T-helper 17 cell (primary cell): ENCODE measurements at places on chromosomes 3 and 15. TPM values are rescaled to one million over a fixed set of nuclear protein-coding genes. Genes with fewer than 3 reads are reported as not detected.

The ZDHHC19 gene
- total RNA-seq = not detected

The FAM98B gene
- 19.6 TPM for total RNA-seq

DNA sequence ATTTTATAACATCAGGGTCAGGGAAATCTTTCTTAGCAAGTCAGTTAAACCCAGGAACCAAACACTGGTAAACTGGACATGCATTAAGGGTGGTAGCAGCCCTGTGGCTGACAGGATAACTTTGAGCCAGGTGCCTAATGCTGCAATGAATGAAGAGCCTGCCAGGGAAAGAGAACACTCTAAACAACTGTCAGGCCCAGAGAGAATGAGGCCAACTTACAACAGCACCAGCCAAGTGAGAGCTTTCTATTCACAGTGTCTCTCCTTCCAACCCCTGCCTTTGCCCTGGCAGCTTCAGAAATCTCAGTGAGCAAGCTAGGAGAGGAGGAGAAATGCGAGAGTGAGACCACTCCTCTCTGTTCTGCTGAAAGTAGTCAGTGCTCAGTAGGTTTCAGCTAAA lies 50.4 kb upstream of the ATP2C1 start:
- H3K4me1 ChIP-seq = peaks cover 5% of the 10 kb centered on the region
- no peaks in the 10 kb centered on the region for H3K36me3 ChIP-seq
- no peak for DNase-seq
- peak overlapping the region; percentile 24 for H3K27ac ChIP-seq
- H3K27me3 ChIP-seq = peaks cover 10% of the 10 kb centered on the region
- H3K4me3 ChIP-seq = no peak overlapping the region

DNA sequence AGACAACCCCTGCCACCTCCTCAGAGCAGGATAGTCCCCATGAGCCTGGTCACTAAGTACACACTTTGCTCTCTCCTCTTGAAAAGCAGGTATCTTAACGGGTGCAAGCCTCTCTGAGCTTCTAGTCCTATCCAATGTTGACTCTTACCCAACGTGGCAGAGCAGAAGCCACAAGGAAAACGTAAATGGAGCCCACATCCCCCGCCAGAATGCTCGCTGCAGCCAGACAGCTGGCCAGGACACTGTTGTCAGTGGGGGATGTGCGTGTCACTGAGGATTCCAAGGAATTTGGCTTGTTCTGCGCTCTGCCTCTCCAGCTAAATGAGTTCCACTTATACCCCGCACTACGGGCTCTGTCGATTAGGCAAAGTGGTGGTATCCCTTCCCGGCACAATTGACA lies 67.8 kb upstream of the IGF1R start:
- peaks cover 47% of the 10 kb centered on the region for H3K27me3 ChIP-seq
- no peaks in the 10 kb centered on the region for H3K4me1 ChIP-seq
- DNase-seq = no peak
- no peak overlapping the region for H3K4me3 ChIP-seq
- H3K27ac ChIP-seq = no peak overlapping the region
- H3K36me3 ChIP-seq = no peaks in the 10 kb centered on the region

DNA sequence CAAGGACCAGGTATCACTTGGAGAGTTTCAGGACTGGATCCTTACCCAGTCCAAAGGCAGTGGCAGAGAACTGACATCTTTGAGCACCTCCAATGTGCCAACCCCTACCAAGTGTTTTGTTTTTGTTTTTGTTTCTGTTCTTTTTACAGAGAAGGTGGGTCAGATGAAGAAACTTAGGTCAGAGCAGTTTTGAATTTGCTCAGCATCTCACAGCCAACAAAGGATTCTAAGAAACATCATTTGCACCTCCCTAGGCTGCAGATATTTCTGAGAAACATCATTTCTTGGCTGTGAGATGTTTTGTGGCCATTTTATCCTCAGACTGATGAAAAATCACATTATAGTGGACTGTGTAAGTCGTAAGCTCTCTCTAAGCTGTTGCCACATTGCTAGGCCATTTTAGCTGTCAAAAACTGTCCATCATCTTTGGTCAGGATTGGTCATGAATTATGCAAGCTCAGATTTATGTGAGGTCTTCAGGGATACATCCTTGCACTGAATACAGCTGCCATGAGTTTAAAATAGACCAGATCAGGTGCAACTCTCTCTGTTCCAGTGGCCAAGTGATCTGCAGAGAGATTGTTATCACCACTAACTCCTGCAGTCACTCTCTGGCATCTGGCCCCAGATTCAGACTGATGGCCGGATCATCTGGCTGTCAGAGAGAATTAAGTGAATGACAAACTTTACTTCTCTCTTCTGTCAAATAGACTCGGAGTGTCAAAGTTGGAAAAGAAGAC lies 341.5 kb downstream of the EPHB1 start:
- H3K27ac ChIP-seq = no peak overlapping the region
- no peak for DNase-seq
- H3K4me3 ChIP-seq = no peak overlapping the region
- H3K36me3 ChIP-seq = no peaks in the 10 kb centered on the region

DNA sequence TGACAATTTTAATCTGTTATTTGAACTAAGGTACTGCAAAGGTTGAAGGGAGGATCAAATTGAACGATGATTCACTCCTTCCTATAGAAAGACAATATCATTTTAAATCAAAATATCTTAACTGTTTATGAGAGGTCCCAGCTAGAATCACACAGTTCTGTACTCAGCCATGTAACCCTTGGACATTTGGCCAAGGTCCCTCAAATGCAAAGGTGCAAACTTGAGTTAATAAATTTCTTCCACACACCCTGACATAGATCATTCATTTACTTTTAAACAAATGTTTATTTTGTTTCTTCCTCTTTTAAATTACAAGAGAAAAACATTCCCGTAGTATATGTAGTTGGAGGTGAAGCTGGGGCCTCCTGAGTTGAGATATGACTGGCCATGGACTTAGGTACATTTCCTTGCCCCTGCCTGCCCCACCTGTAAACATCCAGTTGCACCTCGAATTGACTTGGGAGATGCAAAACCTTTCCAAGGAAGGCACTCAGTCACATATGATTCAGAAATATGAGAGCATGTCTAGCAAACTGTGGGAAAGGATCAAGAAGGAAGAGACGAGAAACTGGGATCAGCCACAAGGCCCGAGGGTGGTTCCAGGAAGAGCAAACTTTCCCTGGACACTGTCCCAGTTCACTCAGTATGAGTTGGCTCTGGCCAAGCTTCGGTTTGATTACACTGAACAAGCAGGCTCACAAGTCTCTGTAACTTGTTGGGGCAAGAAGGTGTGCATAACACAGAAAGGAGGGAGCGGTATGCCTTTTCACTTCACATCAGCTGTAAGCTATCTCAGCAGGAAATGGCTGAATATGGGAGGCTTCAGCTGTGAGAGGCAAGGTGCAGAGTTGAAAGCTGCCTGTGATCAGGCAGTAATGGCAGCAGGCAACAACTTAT lies 6.7 kb downstream of the TNFSF10 start:
- peaks cover 13% of the 10 kb centered on the region for H3K36me3 ChIP-seq
- peak overlapping the region; percentile 83 for H3K4me3 ChIP-seq
- H3K4me1 ChIP-seq = peaks cover 84% of the 10 kb centered on the region
- DNase-seq = no peak
- H3K27ac ChIP-seq = peak overlapping the region; percentile 98

- H3K27me3 ChIP-seq = peaks cover 25% of the 10 kb centered on the region
- H3K36me3 ChIP-seq = no peaks in the 10 kb centered on the region
- no peak overlapping the region for H3K4me3 ChIP-seq
- no peaks in the 10 kb centered on the region for H3K4me1 ChIP-seq
These were observed 136.7 kb downstream of the AQP9 start for GRCh38 chr15:58274885-58275284.

DNA sequence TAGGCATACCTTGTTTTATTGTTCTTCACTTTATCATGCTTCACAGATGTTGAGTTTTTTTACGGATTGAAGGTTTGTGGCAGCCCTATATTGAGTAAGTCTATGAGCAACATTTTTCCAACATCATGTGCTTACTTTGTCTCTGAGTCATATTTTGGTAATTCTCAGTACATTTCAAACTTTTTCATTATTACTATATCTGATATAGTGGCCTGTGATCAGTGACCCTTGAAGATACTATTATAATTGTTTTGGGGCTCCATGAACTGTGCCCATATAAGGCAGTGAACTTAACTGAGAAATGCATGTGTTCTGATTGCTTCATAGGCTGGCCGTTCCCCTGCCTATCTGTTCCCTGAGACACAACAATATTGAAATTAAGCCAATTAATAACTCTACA lies 42.8 kb upstream of the NSMCE3 start:
- peaks cover 36% of the 10 kb centered on the region for H3K27me3 ChIP-seq
- no peak overlapping the region for H3K27ac ChIP-seq

GRCh38 chr3:136068708-136069107 lies 103.2 kb downstream of the PPP2R3A start:
- H3K4me1 ChIP-seq = peaks cover 8% of the 10 kb centered on the region
- peaks cover 22% of the 10 kb centered on the region for H3K27me3 ChIP-seq
- no peak for DNase-seq
- no peak overlapping the region for H3K4me3 ChIP-seq

GRCh38 chr15:26686547-26687187 lies 86.2 kb downstream of the GABRB3 start:
- no peak overlapping the region for H3K27ac ChIP-seq
- H3K36me3 ChIP-seq = no peaks in the 10 kb centered on the region
- no peak for DNase-seq
- no peak overlapping the region for H3K4me3 ChIP-seq
- no peaks in the 10 kb centered on the region for H3K27me3 ChIP-seq
- no peaks in the 10 kb centered on the region for H3K4me1 ChIP-seq

DNA sequence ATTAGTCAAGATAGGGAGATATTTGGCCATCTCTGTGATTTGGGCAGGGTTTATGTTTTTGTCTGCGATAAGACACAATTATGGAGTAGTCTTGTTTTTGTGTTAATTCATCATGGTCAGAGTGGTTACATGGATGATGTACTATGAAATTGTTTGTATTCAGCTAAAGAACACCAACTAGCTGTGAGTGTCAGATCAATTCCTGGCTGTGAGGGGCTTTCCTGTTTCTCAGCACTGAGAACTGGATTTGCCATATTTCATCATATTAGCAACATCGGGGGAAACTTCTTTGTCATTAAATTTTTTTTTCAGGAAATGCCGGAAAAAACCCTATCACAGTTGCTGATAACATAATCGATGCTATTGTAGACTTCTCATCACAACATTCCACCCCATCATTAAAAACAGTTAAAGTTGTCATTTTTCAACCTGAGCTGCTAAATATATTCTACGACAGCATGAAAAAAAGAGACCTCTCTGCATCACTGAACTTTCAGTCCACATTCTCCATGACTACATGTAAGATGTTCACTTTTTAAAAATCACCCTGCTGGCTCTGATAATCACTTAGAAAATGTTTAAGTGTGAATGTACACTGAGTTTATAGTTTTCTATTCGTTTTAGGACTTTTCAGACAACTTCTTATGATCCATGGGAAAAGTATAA lies 49.2 kb downstream of the PARP15 start:
- no peak for DNase-seq
- no peak overlapping the region for H3K4me3 ChIP-seq
- H3K27ac ChIP-seq = no peak overlapping the region
- H3K4me1 ChIP-seq = peaks cover 6% of the 10 kb centered on the region
- peaks cover 15% of the 10 kb centered on the region for H3K36me3 ChIP-seq

- H3K27me3 ChIP-seq = no peaks in the 10 kb centered on the region
- H3K4me3 ChIP-seq = no peak overlapping the region
- no peak overlapping the region for H3K27ac ChIP-seq
- H3K36me3 ChIP-seq = no peaks in the 10 kb centered on the region
These were observed 342.1 kb downstream of the SLC9A9 start for GRCh38 chr3:143506190-143506589.
